ENCODE measurements at places on chromosomes 1 and 21.

DNA sequence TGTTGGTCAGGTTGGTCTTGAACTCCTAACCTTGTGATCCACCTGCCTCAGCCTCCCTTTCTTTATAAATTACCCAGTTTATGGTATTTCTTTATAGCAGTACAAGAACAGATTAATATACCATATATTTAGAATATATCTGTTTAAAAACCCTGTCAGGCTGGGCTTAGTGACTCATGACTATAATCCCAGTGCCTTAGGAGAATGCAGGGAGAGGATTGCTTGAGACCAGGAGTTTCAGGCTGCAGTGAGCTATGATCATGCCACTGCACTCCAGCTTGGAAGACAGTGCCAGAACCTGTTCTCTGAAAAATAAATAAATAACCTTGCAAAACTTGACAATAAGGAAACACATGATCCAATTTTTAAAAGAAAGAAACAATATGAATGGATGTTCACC, 43.9 kb downstream of the ZNF684 start:
- no peak for DNase-seq

GRCh38 chr21:45788637-45789506, 145.3 kb downstream of the PCBP3 start:
- DNase-seq = no peak

DNA sequence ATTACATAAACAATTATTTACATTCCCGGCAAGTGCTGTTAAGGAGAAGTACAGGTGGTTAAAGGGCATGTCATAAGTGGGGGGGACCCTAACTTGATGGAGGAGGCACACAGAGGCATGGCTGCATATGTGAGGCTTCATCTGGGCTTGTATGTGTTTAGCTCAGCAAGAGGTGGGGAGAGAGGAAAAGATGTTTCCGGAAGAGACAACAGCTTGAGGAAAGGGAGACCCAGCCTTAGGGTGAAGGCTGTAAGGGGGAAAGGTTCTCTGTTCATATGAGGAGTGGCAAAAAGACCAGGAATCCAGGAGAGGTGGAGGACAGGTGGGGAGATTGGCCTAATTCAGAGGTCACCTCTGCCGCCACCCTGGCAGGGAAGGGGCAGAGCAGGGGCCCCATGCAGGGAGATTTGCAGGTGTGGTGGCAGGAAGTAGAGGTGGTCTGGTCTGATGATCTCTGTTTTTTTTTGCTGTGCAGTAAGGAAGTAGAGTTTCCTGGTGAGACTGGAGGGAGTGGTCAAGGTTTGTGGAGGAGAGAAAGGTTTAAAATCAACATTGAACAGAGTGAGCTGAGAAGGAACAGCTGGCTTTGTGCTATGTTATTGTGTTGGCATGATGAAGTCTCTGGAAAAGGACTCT, 9.0 kb downstream of the TRAF5 start:
- no peak for DNase-seq

DNA sequence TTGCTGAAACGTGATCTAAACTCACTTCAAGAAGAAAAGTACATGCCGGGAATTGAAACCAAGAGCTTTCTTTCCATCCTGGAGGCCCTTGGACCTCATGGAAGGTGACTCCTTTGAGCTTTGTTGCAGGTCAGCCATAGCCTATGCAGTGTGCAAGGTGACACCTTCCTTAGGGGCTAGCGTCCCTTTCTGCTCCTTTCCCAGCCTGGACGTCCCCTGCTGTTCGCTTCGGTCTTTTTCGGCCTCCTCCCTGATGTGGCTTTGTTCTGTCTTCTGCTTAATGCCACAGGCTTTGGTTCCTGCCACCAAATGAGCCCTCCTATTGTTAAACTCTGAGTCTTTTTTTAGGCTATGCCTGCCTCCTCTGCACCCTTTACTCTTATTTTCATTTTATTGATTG, 308.8 kb downstream of the BRINP2 start:
- DNase-seq = no peak

DNA sequence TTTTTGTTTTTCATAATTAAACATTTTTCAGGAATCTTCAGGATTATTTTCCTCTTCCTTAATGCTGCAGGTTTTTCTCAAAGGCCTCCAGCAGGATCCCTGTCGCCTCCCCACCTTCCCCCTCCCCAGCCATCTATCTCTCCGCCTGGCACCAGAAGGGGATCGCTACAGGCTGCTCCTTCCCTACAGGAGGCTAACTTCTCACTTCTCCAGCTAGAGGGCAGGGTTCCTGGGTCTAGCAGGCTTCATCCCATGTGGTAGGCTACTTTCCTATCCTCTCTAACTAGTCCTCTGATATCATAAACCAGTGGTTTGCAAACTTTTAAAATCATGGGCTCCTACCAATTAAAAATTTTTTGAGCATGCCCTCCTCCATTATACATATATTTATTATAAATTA, 104.1 kb downstream of the KCNN3 start:
- peak; percentile 49 for DNase-seq

- DNase-seq = no peak
Measured at GRCh38 chr1:237864338-237865244, 26.1 kb downstream of the ZP4 start.

Measured in NCI-H526 treated with DMSO at 0.1 percent for 48 hours (cell line).